ENCODE measurements at places on chromosomes 2 and 18. TPM values are rescaled to one million over a fixed set of nuclear protein-coding genes. Genes with fewer than 3 reads are reported as not detected.

CDKL4 gene
- 0.71 TPM for total RNA-seq

TUBA4B gene
- not detected for total RNA-seq

STON1 gene
- total RNA-seq, result 19.7 TPM

C2orf15 gene
- not detected for total RNA-seq

LYPD1 gene
- not detected for total RNA-seq

RAX gene
- not detected for total RNA-seq

LYG2 gene
- total RNA-seq, result not detected

PAX8 gene
- total RNA-seq, result 0.18 TPM

SKA1 gene
- total RNA-seq, result 34.3 TPM

HK2 gene
- 1.2 TPM for total RNA-seq

CIAO1 gene
- total RNA-seq, result 105 TPM

ARMC9 gene
- total RNA-seq, result 62.6 TPM

PRKRA gene
- 69.8 TPM for total RNA-seq

ITGB6 gene
- not detected for total RNA-seq

LGALSL gene
- 0.29 TPM for total RNA-seq

DLX1 gene
- total RNA-seq, result not detected

CDH19 gene
- not detected for total RNA-seq

MYOM1 gene
- not detected for total RNA-seq

GPR39 gene
- total RNA-seq, result 9.2 TPM

CAMKMT gene
- 1.9 TPM for total RNA-seq

SLC5A6 gene
- total RNA-seq, result 21.0 TPM

CAVIN2 gene
- total RNA-seq, result 13.0 TPM

CTAGE1 gene
- not detected for total RNA-seq

MOGAT1 gene
- total RNA-seq, result not detected

PSMA8 gene
- not detected for total RNA-seq

MAIP1 gene
- total RNA-seq, result 32.3 TPM

SERPINB3 gene
- not detected for total RNA-seq

ERFE gene
- 0.58 TPM for total RNA-seq
